Esophagus muscularis mucosa (tissue), 4 donors: ENCODE measurements at places on chromosomes 1 and 21. TPM values are rescaled to one million over a fixed set of nuclear protein-coding genes. Genes with fewer than 3 reads are reported as not detected.

DNA sequence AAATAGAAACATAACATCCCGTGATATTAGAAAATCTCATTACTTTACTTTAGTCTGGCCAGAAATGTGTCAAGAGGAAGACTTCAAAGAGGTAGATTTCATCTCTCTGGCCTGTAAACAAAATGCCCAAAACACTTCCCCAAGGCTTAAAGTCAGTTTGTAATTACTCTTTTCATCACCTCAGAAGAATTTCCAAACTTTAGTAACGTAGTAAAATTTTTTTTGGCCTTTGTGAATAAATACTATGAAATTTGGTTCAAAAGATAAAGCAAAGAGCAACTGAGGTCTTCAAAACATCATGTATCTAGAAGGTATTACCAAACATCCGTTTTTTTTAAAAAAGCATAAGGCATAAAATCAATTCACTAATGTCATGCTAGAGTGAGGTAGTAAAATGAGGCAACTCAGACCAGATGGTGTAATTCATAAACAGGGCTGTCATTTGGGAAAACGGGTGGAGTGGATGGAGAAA, 51.4 kb downstream of the LEPR start:
- no peak for DNase-seq

GRCh38 chr1:14778898-14779865, 180.7 kb downstream of the KAZN start:
- DNase-seq, result no peak

PLOD1 gene
- 73.2 TPM for total RNA-seq

CYP2J2 gene
- total RNA-seq, result 0.42 TPM

GRCh38 chr21:38669186-38669585, 136.5 kb upstream of the ETS2 start:
- DNase-seq, result no peak

DNA sequence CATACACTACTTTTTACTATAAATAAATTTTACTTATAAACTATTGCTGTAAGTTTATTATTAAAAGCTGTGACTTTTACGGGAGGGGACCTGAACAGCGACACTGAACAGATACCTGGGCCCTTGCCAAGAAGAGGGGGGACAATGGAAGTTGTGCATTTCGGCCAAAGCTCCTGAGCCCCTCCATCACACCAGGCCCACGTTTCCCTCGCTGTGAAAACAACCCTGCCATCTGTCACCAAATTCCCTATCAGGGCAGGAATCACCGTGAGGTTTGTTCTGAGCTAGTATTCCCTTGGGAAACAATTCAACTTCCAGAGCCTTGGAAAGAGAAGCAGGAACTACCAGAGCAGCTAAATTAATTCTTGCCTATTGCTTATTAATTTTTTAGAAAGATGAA, 37.0 kb downstream of the VTCN1 start:
- DNase-seq, result no peak

SLC35F3 gene
- total RNA-seq, result not detected

DNA sequence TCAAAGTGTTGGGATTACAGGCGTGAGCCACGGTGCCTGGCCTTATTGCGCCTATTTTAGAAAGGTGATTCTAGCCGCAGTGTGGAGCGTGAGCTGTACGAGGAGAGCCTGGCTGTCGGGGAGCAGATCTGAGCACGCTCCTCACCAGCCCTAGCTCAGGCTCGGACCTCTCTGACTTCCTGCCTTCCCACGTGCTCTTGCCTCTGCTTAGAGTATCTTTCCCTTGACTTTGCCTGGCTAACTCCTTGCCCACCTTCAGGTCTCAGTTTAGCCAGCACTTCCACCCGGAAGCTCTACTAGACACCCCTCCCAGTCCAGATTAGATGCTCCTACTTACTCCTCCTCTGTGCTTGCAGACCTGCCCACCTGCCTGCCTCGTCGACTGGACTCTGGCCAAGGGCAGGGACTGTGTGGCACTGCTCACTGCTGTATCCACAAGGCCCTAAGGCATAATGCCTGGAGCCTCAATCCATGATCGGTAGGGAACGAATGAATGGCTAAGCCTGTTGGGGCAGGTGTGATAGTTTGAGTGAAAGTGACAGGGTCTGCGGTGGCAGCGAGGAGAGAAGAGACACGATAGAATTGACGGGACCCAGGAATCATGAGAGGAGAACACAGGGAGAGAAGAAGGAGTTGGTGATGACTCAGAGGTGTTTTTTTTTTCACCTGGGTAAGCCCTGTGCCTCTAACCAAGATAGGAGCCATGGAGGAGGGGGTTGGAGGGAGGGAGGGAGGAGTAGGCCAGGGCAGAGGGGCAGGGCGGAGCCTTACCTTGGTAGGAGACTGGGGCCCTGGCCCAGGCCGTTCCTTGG, 28.1 kb upstream of the WASF2 start:
- DNase-seq, result no peak

DNA sequence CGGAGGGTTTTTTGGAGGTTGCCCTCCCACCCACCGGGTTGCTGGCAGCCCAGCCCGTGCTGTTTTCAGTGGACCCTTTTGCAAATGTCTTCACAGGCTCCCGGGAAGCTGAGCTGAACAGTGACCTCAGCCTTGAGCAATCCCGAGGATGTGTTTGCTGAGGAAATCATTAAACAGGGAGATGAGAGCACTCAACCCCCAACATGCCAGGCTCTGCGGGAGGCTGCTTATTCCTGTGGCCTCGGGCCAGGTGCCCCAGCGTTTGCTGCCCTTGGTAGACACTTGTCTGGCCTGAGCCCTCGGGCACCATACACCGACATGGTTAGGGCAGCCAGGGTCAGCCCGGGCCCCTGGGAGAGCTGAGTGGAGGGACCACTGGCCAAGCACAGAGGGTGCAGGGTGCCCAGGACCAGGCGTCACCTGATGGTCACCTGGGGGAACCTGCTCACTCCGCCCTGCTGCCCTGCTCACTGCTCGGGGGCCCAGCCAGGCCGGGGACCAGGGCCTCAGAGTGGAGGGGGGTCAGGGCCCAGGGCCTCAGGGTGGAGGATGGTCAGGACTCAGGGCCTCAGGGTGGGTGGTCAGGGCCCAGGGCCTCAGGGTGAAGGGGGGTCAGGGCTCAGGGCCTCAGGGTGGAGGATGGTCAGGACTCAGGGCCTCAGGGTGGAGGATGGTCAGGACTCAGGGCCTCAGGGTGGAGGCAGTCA, 42.5 kb upstream of the POFUT2 start:
- DNase-seq, result no peak

RBM11 gene
- total RNA-seq, result 1.6 TPM

- DNase-seq, result no peak
Measured at GRCh38 chr1:205058853-205059252, 15.8 kb downstream of the CNTN2 start.

GRCh38 chr21:42561762-42562650, 48.4 kb downstream of the SLC37A1 start:
- no peak for DNase-seq

- no peak for DNase-seq
Measured at GRCh38 chr1:93708734-93709481, 27.3 kb upstream of the BCAR3 start.

GRCh38 chr1:56390232-56390867, 189.0 kb downstream of the PLPP3 start:
- no peak for DNase-seq

- no peak for DNase-seq
Measured at GRCh38 chr21:41689289-41689583, 77.6 kb downstream of the RIPK4 start.

- DNase-seq, result no peak
Measured at GRCh38 chr1:55289614-55290013, 74.5 kb upstream of the USP24 start.

- no peak for DNase-seq
Measured at GRCh38 chr1:22208268-22208972, 65.5 kb upstream of the WNT4 start.

DNA sequence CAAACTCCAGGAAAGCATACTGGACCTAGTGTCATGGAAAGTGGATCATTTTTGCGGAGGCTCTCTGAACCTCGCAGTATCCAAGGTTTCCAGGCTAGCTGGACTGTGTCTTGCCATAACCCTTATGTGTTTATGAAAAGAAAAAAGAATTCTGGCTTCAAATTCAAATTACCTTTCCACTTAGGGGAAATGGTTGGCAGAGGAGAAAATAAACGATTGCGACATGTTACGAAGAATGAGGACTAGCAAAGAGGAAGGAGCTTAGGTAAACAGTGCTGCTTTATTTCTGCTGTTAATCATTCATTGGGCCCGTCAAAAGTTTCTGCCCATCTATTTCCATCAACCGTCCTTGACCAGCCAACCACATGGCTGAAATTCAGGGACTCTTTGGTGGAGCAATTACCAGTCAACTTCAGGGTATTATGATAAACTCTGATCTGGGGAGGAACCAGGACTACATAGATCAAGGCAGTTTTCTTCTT, at the start of gene C4BPA:
Gene C4BPA (plus strand): TSS at position 342 of the 482 bp plus-strand sequence. CDS start 8,793 bp downstream, outside the sequence.
- no peak for DNase-seq

GJB4 gene
- not detected for total RNA-seq

TCHH gene
- 0.11 TPM for total RNA-seq

- DNase-seq, result no peak
Measured at GRCh38 chr1:21285055-21285372, 5.2 kb downstream of the ECE1 start.

ATP1A4 gene
- 0.17 TPM for total RNA-seq

- no peak for DNase-seq
Measured at GRCh38 chr1:38736399-38736798, 123.2 kb downstream of the RRAGC start.

CNR2 gene
- total RNA-seq, result not detected

DNA sequence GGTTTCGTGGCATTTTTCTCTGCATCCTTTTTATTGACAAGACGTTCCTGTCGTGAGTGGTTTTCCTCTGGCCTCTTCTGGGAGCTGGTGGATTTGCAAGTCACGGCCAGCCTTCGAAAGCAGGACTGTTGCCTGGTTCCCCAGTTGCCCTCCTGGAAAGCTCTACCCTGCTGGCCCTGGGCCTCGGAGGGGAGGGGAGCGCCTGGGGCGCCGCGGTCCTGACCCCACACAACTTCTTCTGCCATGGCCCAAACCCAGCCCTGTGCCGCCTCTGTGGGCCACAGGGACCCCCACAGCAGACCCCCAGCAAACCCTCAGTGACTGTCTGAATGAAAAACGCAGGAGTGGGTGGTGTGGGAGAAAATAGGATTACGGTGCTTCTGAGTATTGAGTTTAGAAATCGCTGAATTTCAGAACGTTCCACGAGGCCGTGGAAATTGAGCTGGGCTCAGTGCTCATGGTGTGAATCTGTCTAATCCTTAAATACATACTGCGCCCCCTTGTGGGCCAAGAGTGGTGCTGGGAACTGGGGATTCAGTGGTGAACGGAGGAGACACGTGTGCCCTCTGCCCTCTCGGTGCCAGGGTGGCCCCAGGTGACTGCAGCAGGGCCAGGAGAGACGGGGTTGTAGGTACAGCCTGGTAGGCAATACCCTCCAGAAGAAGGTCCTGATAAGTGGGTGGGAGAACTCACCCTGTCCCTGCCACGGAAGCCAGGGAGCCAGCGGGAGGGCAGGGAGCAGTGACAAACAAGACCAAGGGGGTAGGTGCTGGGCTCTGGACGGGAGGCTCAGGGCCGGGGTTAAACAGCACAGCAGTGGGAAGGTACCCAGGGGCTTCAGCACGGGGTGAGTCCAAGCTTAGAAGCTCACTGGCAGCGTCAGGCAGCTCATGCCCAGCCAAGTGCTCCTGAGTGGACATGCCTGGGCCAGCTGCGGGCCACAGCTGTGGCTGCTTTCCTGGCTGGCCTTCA, 101.2 kb upstream of the COL6A1 start:
- DNase-seq, result no peak

- DNase-seq, result no peak
Measured at GRCh38 chr1:82269431-82269830, 468.7 kb downstream of the ADGRL2 start.

CELA2A gene
- total RNA-seq, result not detected

- DNase-seq, result no peak
Measured at GRCh38 chr1:12229386-12229834, 420 bp upstream of the VPS13D start.

DNA sequence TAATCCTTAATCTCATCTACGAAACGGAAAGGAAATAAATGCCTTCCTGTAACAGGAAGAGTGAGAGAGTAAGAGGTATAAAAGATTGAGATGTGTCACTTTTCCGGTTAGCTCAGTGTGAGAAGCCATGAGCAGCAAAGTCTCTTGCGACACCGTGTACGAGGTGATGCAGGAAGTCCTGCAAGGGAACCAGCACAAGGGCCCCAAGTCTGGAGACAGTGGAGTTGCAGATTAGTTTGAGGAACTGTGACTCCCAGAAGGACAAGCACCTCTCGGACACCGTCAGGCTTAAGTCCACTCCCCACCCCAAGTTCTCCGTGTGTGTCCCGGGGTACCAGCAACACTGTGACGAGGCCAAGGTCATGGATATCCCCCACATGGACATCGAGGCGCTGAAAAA, 592.3 kb upstream of the ADGRL2 start:
- no peak for DNase-seq

DNA sequence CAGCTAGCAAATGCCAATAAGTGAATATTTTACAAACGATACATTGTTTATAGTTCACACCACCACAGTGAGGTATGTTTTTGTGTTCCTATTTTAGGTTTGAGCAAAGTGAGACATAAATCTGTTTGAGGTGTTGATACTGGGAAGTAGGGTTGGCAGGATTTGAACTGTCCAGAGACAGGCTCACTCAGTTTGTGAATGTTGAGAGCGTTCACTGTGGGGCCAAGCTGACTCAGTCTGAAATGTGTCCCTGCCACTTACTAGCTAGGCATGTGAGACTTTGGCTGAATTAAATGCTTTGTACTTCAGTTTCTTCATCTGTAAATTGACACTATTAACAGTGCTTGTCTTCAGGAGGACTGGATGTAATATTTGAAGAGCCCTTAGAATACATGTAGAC, 35.1 kb downstream of the DIRAS3 start:
- DNase-seq, result no peak

- no peak for DNase-seq
Measured at GRCh38 chr1:117436513-117436912, 69.3 kb downstream of the MAN1A2 start.

C1QB gene
- 583 TPM for total RNA-seq

- no peak for DNase-seq
Measured at GRCh38 chr1:60988891-60989290, 93.5 kb upstream of the NFIA start.

- no peak for DNase-seq
Measured at GRCh38 chr1:58575551-58576324, 1.3 kb downstream of the TACSTD2 start.

SYT6 gene
- total RNA-seq, result 0.83 TPM
